Effector memory CD8-positive, alpha-beta T cell (primary cell): ENCODE measurements at places on chromosomes 11 and 22.

DNA sequence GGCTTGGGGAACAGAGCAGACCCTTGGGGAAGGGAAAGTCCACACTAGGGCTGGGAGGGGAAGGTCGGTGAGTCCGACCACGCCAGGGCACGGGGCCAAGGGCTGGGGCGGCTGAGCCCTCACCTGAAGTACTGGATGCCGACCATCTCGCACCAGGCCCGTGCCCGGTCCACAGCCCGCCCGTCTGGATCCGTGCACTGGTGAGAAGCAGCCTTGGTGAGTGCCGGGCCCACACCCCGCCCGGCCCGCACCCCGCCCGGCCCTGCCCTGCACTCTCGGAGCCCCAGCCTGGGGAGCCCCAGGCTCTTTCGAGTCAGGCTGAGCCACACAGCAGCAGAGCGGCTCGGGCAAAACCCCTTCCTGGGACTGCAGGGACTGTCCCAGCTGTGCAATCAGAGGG lies 1.9 kb upstream of the BAIAP2L2 start:
- DNase-seq = no peak
- H3K4me3 ChIP-seq = no peak overlapping the region
- H3K4me1 ChIP-seq = peaks cover 6% of the 10 kb centered on the region
- H3K27ac ChIP-seq = peak overlapping the region; percentile 68

GRCh38 chr22:48609279-48609865 lies 1218.3 kb downstream of the BRD1 start:
- no peaks in the 10 kb centered on the region for H3K36me3 ChIP-seq
- DNase-seq = no peak
- no peak overlapping the region for H3K4me3 ChIP-seq
- H3K27me3 ChIP-seq = no peaks in the 10 kb centered on the region

DNA sequence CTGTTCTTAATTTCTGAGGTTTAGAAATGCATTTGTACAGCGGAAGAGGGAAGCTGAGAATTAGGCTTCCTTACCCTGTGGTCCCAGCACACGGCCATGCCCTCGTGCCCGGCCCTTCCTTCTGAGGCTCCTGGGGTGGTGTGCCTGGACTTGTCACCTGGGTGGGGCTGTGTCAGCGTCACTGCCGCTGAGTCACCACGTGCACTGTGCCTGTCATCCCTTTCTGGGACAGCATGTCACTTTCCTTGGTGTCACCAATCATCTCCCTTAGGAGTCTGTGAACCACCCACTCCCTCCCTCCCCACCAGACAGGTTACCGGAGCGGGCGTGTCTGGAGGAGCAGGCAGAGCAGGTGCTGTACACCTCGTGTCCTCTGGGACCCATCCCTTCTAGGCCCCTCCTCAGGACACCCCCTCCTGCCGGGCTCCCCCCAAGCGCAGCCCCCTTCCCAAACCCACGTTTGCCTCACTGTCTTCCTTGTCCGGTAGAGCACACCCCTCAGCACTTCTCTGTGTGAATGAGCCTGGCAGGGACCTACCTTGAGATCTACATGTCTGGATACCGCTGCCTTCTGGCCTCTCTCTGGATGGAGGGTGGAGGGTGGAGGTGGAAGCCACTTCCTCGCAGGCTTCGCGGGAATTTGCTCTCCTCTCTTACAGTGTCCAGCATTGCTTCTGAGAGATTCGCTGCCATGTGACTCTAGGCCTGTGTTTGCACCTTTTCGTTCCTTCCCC lies 367.6 kb downstream of the TBC1D22A start:
- H3K27ac ChIP-seq = peak overlapping the region; percentile 38
- no peaks in the 10 kb centered on the region for H3K27me3 ChIP-seq
- H3K4me1 ChIP-seq = peaks cover 16% of the 10 kb centered on the region
- H3K36me3 ChIP-seq = no peaks in the 10 kb centered on the region
- DNase-seq = no peak

DNA sequence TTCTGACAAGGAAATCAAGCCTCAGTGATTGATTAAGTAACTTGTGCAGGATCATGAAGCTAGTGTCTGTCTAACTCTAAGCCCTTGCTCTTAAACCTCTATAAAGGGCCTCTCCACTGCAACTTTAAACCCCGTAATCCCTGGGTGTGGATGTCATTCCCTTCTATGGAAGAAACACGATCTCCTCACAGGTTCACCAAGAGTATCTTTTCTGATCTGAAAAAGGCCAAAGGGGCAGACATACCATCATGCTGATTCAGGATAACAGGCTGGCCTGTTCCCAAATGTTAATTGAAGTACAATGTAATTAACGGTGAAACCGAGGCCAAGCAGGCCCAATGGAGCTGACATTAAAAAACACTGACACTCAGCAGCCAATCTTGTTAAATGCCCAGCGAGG lies 17.1 kb downstream of the TTC12 start:
- H3K36me3 ChIP-seq = peaks cover 19% of the 10 kb centered on the region
- H3K4me3 ChIP-seq = no peak overlapping the region
- H3K4me1 ChIP-seq = no peaks in the 10 kb centered on the region
- no peaks in the 10 kb centered on the region for H3K27me3 ChIP-seq

DNA sequence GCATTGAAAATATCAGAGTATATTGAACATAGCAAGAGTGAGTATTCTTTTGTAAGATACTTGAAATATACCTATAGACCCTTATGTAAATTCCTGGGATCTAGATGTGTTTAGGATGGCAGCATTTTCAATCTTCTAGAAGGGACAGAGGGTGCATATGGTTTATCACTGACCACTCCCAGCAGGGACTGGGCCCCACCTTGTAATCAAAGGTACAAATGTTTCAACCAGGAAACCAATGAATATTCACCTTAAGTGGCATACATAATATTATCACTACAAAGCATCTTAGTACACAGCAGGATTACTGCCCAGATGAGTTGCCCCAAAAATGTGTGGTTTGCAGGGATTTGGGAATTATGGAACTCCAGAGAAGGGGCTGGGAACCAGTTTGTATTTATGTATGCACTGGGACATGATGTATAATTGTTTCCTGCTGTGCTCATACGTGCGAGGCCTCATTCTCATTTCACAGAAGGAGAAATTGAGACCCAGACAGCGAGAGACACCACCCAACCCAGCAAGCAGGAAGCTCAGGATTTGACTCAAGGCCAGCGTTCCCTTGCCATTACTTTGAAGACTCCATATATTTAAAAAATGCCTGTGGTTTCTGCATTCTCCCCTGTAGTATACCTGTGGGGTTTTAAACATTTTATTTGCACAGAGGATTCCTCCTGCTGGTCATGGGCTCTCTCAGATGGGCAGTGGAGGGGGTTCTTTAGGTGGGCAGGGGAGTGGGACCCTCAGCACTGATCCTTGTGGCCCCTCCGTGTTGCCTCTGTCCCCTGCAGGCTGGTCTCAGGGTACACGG lies 5.2 kb downstream of the APOL4 start:
- H3K4me1 ChIP-seq = peaks cover 10% of the 10 kb centered on the region
- DNase-seq = no peak
- H3K27ac ChIP-seq = no peak overlapping the region
- no peak overlapping the region for H3K4me3 ChIP-seq
- peaks cover 24% of the 10 kb centered on the region for H3K27me3 ChIP-seq
- no peaks in the 10 kb centered on the region for H3K36me3 ChIP-seq

DNA sequence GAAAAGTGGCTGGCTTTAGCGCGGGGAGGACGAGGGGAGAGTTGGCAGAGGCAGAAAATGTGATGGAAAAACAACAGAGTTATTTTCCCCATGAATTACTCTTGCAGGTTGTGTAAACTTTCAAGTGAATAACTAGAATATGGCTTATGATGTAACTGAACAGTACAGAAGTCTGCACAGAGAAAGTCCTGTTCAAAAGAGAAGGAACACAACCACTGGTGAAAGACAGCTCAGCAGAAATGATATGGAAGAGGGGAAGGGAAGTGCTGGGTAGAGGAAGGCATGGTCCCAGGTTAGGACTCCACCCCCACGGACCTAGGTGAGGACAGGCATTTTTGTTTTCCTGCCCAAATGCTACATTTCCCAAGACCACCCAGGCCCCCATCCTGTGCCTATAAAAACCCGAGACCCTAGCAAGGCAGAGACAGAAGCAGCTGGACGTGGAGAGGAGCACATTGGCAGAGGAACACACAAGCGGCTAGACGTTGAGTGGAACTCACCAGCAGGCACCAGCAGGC lies 77.7 kb downstream of the MAML2 start:
- H3K36me3 ChIP-seq = peaks cover 3% of the 10 kb centered on the region
- H3K4me3 ChIP-seq = peak overlapping the region; percentile 7
- H3K27ac ChIP-seq = peak overlapping the region; percentile 93

DNA sequence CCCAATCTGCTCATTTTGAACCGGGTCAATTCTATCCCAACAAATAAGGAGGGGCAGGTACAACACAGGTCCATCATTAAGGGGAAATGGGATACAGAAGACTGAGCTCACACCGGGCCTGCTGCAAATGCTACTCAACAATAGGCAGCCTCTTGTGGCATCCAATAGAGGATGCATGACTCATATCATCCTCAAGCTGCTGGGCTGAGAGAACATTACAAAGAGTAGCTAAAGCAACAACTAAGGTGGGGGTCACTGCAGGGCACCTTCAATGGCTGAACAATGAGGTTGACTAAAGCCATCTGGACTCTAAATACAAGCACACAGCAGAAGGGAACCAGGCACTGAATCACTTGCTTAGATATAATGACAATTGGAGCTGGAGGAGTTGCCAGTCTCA lies 130.1 kb upstream of the SYN3 start:
- H3K36me3 ChIP-seq = no peaks in the 10 kb centered on the region
- H3K27ac ChIP-seq = no peak overlapping the region
- no peak overlapping the region for H3K4me3 ChIP-seq
- no peak for DNase-seq

- DNase-seq = no peak
- no peaks in the 10 kb centered on the region for H3K27me3 ChIP-seq
- peaks cover 29% of the 10 kb centered on the region for H3K36me3 ChIP-seq
- H3K4me3 ChIP-seq = no peak overlapping the region
- H3K4me1 ChIP-seq = peaks cover 11% of the 10 kb centered on the region
These were observed 296.6 kb downstream of the TBC1D22A start for GRCh38 chr22:47059076-47059475.

- no peaks in the 10 kb centered on the region for H3K36me3 ChIP-seq
- no peak overlapping the region for H3K27ac ChIP-seq
- H3K27me3 ChIP-seq = peaks cover 93% of the 10 kb centered on the region
- H3K4me3 ChIP-seq = no peak overlapping the region
- no peaks in the 10 kb centered on the region for H3K4me1 ChIP-seq
These were observed 61.6 kb upstream of the EIF3D start for GRCh38 chr22:36590441-36591056.

- no peak for DNase-seq
- H3K27me3 ChIP-seq = peaks cover 11% of the 10 kb centered on the region
- no peak overlapping the region for H3K4me3 ChIP-seq
- no peaks in the 10 kb centered on the region for H3K36me3 ChIP-seq
- H3K4me1 ChIP-seq = no peaks in the 10 kb centered on the region
These were observed 3.6 kb upstream of the CCDC81 start for GRCh38 chr11:86370922-86371594.
